H1 (cell line): ENCODE measurements at places on chromosomes 2 and 18. TPM values are rescaled to one million over a fixed set of nuclear protein-coding genes. Genes with fewer than 3 reads are reported as not detected.

The NT5C1B gene
- not detected in 2 replicates for polyA plus RNA-seq

The SLC38A11 gene
- polyA plus RNA-seq: not detected in 2 replicates

The SLC8A1 gene
- polyA plus RNA-seq: 0.42 and 0.68 TPM in 2 replicates

The SF3B1 gene
- polyA plus RNA-seq: 189 and 403 TPM in 2 replicates

DNA sequence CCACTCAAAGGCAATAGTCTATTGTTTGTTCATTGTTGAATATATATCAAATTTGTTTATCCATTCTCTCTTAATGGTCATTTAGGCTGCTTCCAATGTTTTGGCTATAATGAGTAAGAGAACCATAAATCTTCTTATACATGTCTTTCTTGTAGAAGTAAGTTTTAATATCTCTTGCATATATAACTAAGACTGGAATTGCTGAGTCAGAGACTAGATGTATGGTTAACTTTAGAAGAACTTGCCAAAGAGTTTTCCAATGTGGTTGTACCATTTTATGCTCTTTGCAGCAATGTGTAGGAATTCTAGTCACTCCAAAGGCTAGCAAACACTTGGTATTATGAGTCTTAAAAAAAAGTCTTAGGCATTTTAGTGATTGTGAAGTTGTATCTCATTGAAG, 610.0 kb upstream of the GCFC2 start:
- DNase-seq: no peak

GRCh38 chr2:158507141-158507540, 50.4 kb downstream of the PKP4 start:
- DNase-seq: no peak

- DNase-seq: peak; percentile 7
These were observed 378.6 kb downstream of the DPP10 start for GRCh38 chr2:114821055-114821454.

GRCh38 chr2:12045864-12046291, 299.4 kb downstream of the LPIN1 start:
- DNase-seq: no peak

DNA sequence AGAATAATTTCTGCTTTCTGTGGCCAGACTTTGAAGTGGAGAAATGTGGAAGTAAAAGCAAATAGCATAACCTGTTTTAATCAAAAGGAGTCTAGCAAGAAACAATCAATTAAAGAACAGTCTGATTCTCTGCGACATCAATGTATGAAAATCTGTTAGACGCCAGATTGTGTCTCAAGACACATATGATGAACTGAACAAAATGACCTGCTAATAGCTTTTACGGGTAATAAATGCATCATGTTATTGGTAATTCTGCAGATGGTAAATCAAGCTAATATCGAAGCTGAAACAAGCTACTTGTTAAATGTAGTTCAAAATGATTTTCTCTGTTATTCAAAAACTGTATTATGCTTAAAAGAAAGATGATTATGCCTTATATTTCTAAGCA, 208.5 kb upstream of the FIGN start:
- DNase-seq: no peak

DNA sequence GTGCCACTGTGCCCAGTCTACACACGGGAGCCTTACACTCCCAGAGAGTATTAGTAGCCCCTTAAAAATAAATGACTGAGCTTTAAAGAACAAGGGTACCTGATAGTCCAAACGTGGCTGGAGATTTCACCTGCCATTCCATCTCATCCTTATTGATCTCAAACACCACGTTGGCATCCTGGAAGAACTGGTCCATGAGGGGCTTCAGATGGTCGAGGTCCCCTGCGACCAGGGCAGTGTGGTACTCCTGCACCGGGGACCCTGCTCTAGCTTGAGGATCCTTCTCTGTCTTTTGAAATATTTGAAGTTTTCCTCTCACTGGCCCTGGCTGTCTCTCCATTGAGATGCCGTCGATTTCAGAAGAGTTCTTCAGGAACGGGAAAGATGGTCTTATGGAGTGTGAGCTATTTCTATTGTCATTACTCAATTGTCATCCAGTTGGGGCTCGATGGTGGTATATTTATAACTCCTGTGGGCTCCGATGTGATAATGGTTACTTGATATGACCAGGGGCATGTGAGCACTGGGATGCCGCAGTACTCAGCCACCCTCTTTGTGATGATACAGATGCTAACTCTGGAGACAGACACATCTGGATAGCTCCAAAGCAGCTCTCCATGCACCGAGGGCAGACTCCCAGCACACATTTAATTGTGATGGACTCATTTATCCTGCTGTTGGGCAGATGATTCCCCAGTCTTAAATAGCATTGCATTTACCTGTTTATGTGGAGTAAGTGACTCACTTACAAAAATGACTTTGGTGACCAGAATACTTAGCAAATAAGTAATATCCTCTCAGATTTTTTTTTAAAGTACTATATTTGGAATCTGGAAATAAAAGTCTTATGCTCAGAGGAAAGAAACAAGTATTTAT, 22.8 kb downstream of the ASB18 start:
- peak; percentile 30 for DNase-seq

- DNase-seq: no peak
These were observed 46.6 kb downstream of the KCMF1 start for GRCh38 chr2:85017411-85018048.

- DNase-seq: no peak
These were observed 57.0 kb upstream of the HPCAL1 start for GRCh38 chr2:10245661-10246060.

DNA sequence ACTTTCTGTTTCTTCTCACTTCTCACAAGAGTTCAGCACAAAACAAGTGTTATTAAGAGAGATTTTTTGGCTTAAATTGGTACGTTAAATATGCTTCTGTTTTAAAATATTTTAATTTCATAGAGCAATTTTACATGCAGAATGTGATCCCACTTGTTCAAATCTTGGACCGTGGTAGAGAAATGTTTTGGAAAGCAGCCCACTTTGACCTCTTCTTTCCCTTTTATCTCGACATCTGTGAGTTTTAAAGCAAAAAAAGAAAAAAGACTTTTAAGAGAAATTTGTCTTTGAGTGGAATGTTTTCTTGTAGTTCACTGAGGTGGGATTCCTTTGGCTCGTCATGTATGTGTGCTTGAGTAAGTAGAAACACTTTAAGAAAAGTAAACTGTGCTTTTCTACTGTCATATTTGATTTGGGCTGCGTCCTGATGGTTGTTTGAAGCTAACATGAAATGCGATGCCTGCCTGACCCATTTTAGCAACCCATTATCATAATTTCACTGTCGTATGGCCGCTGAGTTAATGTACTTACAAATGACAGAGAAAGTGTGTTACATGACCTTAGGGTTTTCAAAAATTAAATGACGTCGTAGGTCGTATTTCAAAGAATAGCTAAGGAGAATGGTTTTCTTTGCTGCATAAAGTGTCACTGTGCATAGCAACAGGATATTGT, 54.5 kb downstream of the TSHZ1 start:
- no peak for DNase-seq

GRCh38 chr2:218325566-218326160, 31.0 kb upstream of the CATIP start:
- no peak for DNase-seq

DNA sequence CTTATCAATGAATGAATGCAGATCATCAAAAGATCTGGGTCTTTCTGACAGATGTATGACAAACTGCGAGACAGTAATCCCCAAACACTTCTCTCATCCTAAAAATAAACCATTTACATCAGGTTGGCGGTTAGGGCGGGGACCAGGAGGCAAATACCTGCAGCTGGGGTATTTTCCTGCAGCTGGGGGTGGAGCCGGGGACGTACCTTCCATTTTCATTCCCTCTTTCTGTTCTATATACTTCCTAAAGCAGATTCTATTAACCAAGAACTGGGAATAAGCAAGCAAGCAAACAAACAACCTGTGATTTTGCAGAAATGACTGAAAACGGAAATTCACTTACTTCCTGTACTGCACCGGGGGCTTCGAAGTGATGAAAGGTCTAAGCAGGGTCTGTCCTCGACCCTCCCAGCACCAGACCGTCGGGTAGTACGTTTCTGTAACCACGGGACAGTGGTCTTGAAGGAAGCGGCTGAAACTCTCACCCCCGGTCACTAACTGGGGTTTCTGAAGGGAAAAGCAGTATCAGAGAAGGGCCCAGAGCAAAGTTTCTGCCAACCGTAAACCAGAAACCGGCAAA, 1.2 kb downstream of the ABHD3 start:
- no peak for DNase-seq

DNA sequence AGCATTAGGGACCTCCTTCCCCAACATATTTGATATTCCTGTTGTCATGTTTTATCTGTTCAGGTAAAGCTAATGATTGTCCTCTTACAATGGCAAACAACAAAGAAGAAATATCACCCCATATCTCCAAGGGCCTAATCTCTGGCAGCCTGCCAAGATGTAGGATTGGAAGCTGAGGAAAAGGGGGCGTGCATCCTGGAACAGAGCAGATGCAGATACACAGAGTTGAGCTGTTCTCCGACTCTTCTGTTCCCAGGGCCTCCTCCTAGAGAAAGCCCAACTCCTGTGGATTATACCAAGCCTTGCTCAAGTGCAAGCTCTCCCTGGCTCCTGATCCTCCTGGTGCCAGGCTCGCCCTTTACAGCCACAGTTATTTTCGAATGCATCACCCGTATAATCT, 35.2 kb upstream of the CD207 start:
- DNase-seq: no peak

DNA sequence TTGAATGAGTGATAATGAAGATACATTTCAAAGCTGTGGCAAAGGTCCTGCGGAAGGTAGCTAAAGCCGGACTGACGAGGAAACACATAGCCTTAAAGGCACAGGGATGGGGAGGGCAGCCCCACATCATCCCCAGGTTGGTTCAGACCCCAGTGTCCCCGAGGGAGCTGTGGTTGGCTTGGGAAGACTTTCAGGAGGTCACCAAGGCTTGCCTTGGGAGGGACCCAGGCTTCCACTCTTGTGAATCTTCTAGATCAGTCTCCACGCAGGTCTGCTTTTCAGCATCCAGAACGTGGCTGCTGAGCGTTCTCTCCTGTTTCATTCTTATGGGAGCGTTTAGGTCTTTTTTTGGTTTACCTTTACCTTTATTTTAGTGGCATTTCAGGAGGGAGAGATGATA, 16.8 kb downstream of the KIF1A start:
- no peak for DNase-seq

DNA sequence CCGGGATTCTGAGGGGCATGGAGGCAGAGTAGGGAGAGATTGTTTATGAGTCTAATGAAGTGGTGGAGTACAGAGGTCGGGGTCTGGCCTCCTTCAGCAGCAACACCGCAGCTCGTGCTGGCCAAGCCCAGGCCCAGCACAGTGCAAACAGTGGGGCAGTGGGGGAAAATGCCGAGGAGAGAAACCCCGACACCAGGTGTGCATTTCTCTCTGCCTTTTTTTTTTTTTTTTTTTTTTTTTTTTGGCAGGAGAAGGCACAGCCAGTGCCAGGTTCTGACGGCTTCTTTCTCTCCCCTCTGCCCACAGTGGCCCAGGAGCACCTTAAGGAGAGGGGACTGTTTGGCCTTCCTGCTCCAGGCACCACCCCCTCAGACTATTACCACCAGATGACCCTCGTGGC, 219.3 kb downstream of the GLI2 start:
- DNase-seq: no peak

GRCh38 chr2:133607679-133608078, 39.4 kb upstream of the NCKAP5 start:
- no peak for DNase-seq

DNA sequence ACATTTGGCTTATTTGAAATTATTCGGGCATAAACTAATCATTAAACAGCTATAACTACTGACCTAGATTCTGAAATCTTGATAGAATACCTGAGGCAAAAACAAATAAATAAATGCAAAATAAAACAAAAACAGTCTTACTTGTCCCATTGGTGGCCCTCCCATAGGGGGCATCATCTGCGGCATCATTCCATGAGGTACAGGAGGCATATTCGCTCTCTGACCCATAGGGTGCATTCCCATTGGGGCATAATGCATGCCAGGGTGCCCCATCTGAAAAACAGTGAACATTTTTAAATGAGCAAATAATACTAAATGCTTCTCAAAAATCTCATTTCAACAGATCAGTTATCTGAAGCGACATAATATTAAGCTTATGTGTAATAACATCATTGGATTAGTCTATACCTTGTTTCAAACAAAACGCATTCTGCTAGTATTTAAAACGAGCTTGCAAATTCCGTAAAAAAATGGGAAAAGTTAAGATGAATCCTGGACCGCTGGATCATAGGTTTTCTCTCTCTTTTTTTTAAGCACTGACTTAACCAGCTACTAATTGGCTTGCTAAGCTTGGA, 1.3 kb downstream of the PRPF40A start:
- DNase-seq: peak; percentile 17

- no peak for DNase-seq
These were observed 47.9 kb upstream of the PELI1 start for GRCh38 chr2:64192125-64192479.

GRCh38 chr2:25899404-25899970, 21.2 kb upstream of the ASXL2 start:
- DNase-seq: no peak

DNA sequence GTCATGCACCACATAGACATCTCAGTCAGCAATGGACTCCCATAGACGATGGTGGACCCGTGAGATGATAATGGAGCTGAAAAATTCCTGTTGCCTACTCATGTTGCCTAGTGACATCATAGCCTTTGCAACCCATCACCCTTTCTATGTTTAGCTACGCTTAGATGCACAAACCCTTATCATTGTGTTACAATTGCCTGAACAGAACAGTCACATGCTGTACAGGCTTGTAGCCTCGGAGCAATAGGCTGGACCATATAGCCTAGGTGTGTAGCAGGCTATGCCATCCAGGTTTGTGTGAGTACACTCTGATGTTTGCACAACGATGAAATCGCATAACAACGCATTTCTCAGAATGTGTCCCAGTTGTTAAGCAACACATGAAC, 221.6 kb downstream of the ALPK2 start:
- no peak for DNase-seq

- no peak for DNase-seq
These were observed 78.8 kb downstream of the TGOLN2 start for GRCh38 chr2:85248773-85249509.

DNA sequence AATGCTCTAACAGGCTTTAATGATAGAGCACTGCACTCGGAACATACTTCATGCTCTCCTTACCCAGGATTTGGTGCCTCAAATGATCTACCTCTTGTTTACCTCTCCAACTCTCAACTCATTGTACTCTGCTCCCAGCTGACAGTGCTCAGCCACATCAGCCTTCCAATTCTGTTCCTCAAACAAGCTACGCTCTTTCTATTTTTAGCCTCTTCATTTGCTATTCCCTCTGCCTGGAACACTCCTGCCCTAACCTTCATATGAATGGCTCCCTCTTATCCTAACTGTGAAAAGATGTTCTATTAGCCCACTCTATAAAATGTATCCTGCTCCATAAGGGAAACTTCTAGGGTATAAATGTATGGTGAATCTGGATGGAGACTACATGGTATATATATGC, 42.5 kb downstream of the PIGN start:
- DNase-seq: no peak

DNA sequence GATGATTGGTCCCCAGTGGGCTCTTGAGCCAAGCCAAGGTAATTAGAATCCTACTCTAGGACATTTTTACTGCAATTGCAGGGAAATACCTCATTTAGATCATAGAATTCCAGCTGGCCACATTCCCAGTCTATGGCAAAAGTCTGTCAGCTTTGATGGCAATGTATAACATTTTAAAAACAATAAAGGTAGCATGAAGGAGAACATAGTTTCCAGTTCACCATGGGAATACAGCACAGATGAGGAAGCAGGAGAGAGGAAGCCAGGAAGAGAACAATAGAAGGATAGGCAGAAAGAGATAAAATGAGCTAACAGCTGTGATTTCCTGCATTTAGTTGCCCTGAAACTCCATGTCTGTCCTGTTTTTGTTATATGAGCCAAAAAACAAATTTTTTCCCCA, 897.3 kb upstream of the DDX18 start:
- DNase-seq: no peak
